ENCODE measurements at places on chromosomes 5 and 9.

DNA sequence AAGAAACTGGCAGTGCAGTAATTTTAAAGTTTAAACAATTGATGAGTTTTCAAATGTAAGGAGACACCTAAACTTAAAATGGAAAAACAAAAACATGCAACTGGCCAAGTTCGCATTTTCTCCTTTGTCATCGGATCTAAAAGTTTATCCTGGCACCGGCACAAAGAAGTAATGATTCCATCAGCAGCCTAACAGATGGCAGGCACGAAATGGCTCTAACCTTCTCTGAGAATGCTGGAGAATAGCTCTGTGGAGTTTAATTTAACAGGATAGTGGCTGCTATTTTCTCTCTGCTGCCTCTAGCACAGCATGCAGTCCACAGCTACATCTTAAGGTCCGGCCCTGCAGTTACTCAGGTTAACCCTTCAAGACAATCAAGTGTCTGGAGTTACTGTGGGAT lies 82.2 kb downstream of the PRELID2 start:
- DNase-seq: no peak

- DNase-seq: no peak
These were observed 27.0 kb upstream of the FREM1 start for GRCh38 chr9:14937216-14937615.

- no peak for DNase-seq
These were observed 11.9 kb upstream of the COL15A1 start for GRCh38 chr9:98931600-98932389.

GRCh38 chr9:126114409-126114760 lies 212.2 kb upstream of the MVB12B start:
- no peak for DNase-seq

DNA sequence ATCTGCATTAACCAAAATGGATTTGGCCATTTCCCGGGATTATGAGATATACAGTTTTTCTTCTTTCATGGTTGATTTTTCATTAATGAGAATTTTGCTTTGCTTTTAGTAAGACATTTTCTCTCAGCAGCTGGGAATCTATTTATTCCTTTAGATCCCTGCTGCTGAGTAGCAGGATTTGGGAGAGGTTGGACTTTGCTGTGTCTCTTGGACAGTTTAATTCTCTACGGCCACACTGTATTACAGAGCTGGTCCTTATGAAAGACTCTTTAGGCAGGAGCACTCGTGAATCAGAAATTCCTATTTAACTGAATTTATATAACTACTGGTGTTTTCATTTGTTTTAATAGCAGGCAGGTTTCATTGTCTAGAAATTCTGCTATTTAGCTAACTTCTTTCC lies 1.6 kb downstream of the UNC13B start:
- DNase-seq: no peak

GRCh38 chr5:166880456-166880855 lies 1411.0 kb upstream of the WWC1 start:
- DNase-seq: no peak

- DNase-seq: no peak
These were observed 18.3 kb upstream of the RXRA start for GRCh38 chr9:134307674-134308638.

GRCh38 chr9:110027671-110028081 lies 180.3 kb downstream of the C9orf152 start:
- DNase-seq: no peak

- DNase-seq: no peak
These were observed 501.7 kb downstream of the ARHGEF28 start for GRCh38 chr5:74127381-74128320.

DNA sequence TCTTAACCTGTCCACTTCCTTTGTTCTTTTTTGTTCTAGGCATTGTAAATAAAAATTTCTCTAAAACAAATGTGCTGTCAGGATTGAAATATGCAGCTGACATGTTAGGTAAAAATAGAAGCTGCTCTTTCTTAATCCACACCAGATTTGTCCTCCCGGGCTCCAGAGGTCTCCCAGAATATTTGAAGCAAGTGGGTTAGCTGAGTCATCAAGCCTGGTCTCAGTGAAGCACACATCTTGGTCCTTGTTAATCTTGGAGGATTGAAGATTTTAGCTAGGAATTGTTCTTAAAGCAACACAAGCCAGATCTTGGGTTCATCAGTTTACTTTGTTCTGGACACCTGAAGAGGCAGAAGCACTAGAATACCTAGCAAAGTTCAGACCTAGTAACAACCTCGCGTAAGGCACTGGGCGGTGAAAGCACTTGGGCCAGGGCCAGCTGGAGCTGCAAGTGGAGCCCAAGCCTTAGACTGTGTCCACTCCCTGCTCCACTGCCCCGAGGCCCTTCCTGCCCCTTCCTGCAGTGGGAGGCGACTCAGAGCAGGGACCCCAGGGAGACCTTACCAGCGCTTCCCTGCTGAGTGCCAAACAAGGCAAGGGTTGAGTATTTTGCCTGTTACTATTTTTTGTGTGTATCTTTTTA lies 36.5 kb downstream of the HABP4 start:
- DNase-seq: no peak

DNA sequence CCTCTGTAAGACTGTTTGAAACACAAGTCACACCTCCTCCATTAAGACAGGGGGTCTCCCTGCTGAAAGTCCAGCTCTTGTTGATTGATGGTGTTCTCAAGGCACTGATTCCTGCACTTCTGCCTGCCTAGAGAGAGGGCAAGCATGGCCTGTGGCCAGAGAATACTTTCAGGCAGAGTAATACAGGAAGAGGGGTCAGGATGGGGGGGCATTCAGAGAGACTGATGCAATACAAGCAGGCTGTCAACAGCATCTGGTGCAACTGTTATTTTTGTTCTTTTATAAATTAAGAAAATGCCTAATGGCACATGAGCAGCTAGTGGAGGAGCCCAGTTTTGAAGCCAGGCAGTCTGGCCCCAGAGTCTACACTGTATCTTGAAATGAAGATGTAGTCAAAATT lies 302.2 kb downstream of the DIRAS2 start:
- DNase-seq: no peak
